ENCODE measurements at places on chromosomes 7 and 10.

- DNase-seq: no peak
Observed at GRCh38 chr7:111059833-111060232, 31.1 kb upstream of the LRRN3 start.

- DNase-seq: no peak
Observed at GRCh38 chr10:25210265-25210664, 35.5 kb downstream of the GPR158 start.

GRCh38 chr10:23331567-23332301 is 12.9 kb downstream of the C10orf67 start:
- no peak for DNase-seq

DNA sequence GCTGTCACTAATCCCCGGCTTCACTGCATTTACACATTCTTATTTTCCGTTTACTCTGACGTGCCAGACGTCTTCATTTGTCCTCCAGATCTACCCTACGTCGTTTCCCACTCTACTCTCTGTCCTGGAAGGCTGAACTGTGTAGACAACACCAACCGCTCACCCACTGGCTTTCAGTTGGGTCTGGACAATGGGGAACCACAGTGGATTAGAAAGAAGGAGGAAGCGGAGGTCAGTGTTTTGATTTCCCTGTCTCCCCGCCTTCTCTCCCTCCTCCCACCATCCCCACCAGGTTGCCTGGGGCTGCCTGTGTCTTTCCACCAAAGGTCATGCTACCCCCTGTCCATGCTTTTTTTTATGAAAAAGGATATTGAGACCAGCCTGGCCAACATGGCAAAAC is 14.0 kb upstream of the CTBP2 start:
- no peak for DNase-seq

DNA sequence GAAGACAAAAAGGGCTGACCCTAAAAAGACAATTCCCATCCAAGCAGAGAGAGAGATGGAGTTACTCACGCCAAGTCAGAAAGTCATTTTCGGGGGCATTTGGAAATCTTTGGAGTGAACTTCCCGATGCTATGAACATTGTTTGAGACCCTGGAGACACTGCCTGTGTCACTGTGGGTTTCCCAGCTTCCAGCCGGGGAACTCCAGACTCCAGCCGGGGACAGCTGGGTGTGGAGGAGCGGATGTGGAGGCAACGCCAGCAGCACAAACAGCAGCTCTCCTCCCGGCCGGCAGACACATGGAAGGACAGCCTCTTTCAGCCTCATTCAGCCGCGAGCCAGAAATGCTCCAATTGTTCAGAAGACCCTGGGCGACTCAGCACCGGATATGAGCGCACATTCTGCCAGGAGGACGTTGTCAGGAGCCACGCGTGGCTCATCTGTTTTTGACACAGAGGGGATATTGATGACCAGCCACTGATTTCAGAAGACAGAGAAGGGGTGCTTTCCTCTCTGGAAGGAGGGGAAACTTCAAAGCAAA is 97.6 kb downstream of the PRPF18 start:
- no peak for DNase-seq

DNA sequence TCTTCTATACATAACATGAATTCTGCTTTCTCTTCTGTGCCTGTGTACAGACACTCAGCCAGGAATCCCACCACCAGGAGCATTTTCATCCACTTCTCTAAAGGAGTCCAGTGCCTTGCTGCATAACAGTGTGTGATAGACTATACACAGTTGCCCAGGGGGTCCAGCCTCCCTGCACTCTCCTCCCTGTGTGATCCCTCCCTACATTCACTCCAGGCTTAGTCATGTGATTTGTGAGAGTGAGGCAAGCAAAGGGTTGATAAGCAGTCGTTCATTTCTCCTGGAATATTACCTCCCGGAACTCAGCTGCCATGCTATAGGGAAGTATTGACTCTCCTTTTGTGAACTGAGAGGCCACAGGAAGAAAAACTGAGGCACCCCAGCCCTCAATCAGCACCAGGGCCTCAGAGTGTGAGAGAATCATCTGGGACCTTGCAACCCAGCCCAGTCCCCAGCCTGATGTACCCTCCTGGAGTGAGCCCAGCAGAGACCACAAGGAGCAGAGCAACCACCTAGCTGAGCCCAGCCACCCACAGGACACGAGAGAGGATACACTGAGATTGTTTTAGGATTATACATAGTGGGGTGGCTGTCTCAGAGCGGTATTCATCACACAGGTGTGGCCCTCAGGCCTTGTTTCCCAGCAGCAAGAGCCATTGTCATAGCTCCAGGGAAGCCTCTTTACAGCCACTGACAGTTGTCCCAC is 45.0 kb upstream of the EEPD1 start:
- DNase-seq: no peak

DNA sequence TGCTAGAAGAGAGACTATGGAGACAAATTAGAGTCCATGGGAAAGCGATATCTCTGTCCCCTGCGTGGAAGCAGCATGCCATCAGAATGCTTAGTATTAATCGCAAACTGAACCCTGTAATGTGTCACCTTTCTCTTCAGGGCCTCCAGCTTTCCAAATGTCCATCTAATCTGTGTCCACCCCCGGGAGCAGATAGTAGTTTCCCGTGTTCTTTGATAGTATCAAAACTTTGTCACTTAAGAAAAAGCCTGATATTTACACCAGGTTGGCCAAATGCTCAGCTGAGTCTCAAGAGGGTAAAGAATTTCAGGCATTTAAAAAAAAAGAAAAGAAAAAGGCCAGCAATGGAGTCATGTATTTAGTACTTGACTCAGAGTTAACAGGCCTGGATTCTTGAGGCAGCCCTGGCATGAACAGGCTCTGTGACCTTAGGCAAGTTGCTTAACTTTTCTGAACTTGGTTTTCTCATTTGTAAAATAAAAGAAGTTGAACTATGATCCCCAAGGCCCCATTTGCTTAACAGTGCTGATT is 10.4 kb upstream of the GSAP start:
- no peak for DNase-seq

DNA sequence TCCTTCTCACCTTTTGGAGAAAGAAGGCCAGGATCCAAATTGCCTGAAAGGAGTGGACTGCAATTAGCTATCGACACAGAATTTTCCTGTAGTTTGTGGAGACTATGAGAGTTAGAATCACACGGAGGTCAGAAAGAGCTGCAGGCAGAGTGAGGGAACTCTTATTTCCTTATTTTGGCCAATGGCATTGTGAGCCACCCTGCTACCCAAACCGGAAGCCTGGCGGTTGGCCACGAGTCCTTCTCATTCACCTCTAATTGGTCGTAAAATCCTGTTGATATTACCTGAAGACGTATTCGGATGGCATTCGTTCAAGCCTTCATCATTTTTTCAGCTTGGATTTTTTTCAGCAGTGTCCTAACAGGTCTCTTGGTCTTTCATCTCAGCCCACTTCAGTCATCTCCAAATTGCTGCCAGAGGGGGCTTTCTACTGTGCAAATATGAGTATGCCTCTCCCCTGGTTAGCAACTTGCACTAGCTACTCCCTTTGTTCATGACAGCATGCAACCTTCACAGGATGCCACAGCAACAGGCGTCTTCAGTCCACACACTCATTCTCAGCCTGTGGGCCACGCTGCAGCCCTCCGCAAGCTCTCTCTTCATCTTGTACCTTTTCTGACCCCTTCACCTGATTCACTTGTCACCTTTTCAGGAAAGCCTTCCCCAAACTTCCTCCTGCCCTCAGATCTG is 66.9 kb downstream of the GATA3 start:
- no peak for DNase-seq

DNA sequence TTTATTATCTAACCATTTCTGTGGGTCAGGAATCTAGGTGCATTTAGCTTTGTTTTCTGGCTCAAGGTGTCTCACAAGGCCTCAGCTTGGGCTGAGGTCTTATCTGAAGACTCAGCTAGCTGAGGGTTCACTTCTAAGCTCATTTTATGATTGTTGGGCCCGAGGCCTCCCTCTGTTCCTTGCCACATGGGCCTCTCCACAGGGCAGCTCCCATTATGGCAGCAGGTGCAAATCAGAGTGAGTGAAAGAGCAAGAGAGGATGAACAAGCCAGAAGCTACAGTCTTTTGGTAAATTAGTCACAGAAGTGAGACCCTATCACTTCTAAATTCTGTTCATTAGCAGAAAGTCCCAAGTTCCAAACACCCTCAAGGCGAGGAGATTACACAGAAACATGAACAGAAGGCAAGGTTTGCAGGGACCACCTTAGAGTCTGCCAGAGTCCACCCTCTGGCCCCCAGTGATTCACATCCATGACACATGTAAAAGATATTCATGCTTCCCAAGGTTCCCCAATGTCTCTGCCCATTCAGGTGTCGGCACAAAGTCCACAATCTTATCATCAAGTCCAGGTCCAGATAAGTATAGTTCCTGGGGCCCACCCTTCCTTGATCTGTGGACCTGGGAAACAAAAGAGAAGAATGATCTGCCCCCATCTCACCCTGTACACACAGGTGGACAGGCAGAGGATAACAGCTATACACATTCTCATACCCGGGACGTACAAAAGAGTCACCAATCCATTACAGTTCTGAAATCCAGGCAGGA is 23.7 kb downstream of the FIGNL1 start:
- DNase-seq: no peak

DNA sequence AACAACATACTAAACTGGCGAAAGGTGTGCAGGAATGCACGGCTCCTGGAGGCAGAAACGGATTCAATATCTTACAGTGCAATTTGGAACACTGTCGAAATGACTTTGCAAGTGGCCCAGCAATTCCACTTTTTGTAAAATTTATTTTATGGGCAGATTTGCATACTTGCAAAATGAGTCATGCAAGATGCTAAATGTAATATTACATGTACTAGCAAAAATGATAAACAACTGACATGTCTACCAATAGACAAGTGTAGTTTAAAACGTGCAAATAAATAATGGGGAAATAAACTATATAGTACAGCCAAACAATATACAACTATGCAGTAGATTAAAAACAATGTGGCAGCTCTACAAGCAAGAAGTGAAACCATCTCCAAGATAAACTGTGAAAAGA is 97.7 kb downstream of the ARHGAP12 start:
- DNase-seq: no peak

- DNase-seq: no peak
Observed at GRCh38 chr10:9342885-9343570, 1288.5 kb downstream of the GATA3 start.

DNA sequence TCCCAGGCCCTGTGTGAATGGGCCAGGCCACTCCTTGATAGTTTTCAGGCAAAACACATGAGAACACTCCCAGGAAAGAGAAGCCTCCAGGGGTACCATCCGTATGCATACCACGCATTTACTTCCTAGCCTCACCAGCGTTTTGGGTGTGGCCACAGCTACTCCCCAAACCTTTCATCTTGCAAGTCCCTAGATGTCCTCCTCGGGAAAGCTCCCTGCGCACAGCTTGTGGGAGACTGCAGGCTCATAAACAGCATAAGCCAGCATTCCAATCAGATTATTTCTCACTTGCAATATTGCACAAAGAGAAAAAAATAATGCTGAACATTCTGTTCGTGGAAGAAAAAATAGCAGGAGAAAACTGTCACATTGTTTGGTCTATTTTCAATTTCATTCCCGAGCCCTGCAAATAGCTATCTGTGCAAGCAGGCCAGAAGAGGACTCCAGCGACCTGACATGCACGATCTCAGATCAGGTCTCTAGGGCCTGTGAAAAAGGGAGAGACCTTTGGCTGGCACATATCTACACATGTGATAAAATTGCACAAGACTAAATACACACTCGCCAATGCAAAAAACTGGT is 175.6 kb downstream of the PLXNA4 start:
- DNase-seq: no peak

- DNase-seq: no peak
Observed at GRCh38 chr10:112265745-112266144, 17.5 kb upstream of the TECTB start.

- no peak for DNase-seq
Observed at GRCh38 chr7:56157238-56157790, 41.1 kb upstream of the NUPR2 start.

DNA sequence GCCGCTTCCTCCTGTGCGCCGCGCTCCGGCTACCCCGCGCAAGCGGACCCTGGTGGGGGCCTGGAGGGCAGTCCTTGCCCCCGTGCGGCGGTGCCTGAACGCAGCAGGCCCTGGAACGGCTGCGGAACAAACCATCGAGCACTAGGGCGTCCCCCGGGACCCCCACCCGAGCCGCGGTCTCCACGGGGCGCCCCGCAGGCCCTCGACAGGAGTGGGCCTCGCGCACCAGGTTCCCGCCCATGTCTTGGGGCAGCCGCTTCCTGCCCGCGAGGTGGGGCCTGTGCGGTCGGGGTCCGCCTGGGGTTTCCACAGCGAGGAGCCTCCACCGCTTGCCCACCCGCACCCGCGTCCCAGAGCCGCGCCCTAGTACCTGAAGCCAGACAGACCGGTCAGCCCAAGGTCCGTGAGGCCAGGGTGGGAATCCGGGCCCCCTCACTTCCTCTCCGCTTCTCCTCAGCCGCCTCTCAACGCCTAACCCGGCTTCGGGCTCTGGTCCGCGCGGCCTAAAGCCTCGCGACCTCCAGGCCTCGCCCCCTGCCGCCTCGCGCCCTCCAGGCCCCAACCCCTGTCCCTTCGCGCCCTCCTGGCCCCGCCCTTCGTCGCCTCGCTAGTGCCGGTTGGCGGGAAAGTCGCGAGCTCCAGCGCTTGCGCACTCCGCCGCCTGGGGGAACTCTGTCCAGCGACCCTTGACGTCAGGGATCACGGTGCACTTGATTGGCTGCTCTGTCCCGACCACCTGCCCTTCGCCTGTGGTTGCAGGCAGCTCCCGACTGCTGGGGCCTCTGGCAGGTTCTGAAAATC is 7.0 kb upstream of the GBX1 start:
- DNase-seq: no peak

- no peak for DNase-seq
Observed at GRCh38 chr10:10794791-10795191, 222.9 kb upstream of the CELF2 start.

DNA sequence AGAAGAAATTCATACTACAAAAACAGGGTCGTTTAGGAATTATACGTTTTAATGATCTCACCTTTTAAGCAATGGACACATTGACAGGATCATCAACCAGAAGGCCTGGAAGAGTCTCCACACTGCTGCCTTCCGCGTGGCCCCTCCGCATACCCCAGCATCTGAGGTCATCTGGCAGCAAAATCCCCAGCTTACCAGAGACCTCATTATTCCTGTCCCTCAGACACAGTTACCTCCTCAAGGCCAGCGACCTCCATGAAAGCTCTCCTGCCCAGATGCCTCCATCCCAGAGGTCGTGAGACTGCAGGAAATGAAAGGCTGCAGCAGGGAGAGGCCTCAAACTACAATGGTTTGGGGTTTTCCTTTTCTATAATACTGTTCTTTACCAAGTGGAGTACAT is 14.8 kb upstream of the GSAP start:
- DNase-seq: no peak

DNA sequence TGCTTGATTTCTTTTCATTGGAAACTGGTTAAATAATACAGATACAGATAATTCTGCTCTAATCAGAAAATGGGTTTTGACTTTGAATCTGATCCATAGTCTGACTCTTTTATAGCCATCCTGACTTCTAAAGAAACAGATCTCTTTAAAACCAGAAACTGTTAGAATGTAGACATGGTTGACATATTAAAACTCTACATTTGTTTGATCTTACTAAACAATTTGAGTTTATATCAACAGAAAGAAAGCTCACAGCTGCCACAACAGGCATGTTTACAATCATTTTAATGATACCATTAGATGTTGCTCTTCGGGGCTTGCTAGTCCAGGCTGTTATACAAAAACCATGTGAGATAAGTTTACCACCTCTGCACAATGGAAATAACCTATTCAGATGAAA is 193.0 kb upstream of the SEMA3A start:
- DNase-seq: no peak

Measured in stimulated activated CD4-positive, alpha-beta T cell treated with anti-CD3 and anti-CD28 coated beads, TNF-alpha, amount 100 ng/mL, for 48 hours (primary cell).